ENCODE measurements at places on chromosomes 16 and 17.

DNA sequence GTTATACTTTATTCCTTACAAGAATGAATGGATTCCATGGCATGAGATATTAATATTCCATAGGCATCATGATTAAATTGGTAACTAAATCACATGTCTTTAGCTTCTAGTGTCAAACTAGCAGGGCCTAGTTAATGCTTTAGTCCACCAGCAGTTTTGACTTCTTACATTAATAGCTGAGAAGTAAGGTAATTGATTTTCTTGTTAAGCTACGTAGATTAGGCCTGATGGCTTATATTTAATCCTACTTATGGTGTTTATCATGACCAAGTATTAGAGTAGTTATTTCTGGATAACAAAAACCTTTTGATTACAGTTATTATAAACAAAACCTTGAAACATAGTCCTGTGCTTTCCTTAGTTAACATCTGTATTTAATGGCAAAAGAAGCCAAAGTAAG, 184.5 kb downstream of the TANC2 start:
- no peak for DNase-seq

DNA sequence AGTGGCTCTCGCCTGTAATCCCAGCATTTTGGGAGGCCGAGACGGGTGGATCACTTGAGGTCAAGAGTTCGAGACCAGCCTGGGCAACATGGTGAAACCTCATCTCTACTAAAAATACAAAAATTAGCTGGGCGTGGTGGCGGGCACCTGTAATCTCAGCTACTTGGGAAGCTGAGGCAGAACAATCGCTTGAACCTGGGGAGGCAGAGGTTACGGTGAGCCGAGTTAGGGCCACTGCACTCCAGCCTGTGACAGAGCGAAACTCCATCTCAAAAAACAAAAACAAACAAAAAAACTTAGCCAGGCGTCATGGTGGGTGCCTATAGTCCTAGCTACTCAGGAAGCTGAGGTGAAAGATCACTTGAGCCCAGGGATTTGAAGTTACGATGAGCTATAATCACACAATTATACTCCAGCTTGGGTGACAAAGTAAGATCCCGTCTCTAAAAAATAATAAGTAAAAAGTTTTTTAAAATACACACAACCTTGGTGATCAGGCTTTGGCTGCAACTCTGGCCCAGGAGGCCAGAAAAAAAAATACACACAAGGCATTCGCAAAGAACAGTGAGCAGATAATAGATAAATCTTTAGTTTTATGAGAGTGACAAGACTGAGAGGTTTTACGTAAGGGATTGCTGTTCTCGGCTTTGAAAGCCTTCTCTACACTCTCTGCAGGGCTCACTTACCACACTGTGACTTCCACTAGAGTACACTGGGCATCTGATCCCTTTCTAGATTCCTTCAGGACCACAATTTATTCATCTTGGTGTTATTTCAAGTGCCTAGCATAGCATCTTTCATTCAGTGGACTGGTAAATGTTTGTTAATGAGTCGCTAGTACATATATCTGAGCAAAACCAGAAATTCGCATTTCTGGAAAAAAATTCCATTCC, 5.9 kb downstream of the GSPT1 start:
- DNase-seq: no peak

- no peak for DNase-seq
These were observed 44.3 kb downstream of the LCMT1 start for GRCh38 chr16:25155553-25156460.

GRCh38 chr17:48357779-48358602, 72.0 kb downstream of the SKAP1 start:
- DNase-seq: no peak

DNA sequence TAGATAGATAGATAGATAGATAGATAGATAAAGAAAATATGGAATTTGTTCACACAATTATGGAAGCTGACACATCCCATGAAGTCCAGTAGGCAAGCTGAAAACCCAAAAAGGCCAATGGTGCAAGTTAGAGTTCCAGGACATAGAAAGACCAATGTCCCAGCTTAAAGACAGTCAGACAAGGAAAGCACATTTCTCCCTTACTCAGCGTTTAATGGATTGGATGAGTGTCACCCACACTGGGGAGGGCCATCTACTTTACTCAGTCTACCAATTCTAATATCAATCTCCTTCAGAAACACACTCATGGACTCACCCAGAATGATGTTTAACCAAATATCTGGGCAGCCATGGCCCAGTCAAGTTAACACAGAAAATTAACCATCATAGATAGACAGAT, 327.7 kb upstream of the CDH11 start:
- no peak for DNase-seq

DNA sequence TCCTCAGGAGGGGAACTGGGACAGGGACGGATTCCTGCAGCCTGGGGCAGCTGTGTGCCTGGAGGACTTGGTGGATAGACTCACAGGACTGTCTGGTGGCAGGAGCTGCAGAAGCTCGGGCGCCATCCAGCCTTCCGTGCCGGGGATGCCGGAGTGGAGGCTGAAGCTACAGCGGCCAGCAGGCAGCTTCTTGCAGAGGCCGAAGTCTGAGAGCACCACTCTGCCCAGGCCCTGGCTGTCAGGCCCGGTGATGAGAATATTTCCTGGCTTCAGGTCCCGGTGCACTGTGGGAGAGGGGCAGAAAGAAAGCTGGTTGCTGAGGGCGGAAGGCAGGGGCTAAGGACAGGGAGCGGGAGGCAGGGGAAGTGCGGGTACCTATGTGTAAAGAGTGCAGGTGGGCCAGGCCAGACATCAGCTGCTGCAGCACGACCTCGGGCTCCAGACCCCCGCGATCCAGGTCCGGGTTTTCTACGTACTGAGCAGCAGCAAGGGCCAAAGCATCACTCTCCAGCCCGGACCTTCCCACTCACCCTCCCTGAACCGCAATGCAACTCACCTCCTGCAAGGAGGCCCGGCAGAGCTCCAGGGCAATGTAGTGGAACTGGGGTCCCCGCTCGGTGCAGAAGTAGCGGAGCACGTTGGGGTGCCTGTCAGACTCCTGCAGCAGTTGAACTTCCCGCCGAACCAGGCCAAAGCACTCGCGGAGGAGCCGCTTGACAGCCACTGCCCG, 16.1 kb downstream of the PLK1 start:
- DNase-seq: no peak

DNA sequence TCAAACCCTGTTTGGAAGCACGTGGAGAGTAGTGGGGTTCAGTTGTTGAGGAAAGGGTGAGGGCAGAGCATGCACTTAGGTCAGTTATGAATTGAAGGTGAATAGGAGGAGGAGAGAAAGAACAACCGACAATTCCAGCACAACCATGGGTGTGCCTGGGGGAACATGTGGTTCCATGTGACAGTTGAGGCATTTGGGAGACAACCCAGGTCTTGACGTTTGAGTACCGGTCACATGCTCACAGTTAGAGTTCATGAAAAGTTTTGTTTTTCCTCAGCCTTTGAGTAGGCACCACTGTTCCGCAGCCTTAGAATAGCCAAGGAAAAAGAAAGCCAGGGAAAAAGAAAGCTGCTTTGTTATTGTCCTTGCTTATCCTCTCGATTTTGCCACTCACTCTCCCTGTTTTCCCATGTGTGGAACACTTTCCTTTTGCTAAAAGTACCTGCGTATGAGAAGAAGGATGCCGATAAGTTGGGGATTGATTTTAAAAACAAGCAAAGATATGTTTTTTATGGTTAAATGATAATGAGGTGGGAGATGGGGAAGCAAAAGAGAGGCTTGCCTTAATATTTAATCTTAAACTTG, 25.6 kb upstream of the ABCC11 start:
- DNase-seq: no peak

GRCh38 chr17:2723997-2724783, 12.6 kb upstream of the CLUH start:
- no peak for DNase-seq

GRCh38 chr16:12025472-12025871, 48.9 kb downstream of the SNX29 start:
- no peak for DNase-seq

- peak; percentile 19 for DNase-seq
These were observed 118.5 kb downstream of the C16orf78 start for GRCh38 chr16:49491771-49492761.

- DNase-seq: no peak
These were observed 168.4 kb downstream of the ENGASE start for GRCh38 chr17:79242873-79243602.

- no peak for DNase-seq
These were observed 3.0 kb downstream of the PIPOX start for GRCh38 chr17:29045734-29046472.

- DNase-seq: no peak
These were observed 34.0 kb downstream of the RAB11FIP4 start for GRCh38 chr17:31425282-31426040.

DNA sequence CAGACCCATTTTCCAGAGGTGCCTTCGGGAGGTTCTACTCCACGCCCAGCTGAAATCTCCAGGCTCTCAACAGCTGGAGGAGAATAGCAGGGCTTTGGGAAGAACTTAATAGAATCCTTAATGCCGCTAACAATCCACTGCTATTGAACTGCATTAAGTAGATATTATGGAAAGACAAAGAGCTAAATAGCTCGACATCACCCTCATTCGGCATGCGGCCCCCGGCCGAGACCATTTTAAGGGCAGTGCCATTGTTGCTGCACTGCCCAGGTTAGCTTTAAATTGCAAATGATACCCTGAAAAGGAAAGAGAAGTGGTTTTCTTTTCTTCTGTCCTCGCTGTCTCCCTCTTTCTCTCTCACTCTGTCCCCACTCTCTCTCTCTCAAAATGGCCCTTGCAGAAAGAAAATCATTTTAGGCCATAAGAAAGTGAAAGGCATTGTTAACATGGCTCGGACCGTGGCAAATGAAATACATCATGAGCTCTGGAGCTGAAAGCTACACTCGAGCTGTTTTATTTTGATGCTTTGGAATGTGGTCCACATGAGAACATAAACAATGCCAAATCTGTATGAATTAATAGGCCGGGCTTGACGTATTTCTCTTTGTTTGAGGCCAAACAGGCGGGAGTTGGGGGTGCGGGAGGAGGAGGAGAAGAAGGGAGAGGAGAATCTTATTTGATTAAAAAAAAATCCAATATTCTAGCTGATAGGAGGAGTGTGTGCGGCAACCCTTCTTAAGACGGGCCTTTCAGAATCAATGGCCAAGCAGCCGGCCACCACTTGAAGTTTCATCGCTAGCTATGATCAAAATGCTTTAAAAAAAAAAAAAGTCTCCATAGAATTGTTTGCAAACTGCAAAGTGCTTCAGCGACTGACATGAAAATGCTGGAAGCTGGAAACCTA, 298.8 kb upstream of the IRX3 start:
- DNase-seq: no peak

DNA sequence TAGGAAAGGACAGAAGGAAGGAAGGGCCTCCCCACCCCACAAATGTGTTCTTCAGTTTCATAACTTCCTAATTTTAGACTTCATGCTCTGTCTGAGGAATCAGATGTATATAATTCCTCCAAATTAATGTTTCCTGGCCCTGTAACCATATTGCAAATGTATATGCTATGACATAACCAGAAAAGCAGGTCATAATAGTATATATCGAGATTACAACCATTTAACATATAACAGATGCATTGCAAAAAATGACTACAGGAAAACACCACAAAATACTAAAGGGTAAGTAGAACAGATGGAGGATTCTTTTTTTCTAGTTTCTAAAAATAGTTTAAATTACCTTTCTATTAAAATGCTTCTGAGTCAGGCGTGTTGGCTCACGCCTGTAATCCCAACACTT, 3.1 kb upstream of the EXOC7 start:
- no peak for DNase-seq

DNA sequence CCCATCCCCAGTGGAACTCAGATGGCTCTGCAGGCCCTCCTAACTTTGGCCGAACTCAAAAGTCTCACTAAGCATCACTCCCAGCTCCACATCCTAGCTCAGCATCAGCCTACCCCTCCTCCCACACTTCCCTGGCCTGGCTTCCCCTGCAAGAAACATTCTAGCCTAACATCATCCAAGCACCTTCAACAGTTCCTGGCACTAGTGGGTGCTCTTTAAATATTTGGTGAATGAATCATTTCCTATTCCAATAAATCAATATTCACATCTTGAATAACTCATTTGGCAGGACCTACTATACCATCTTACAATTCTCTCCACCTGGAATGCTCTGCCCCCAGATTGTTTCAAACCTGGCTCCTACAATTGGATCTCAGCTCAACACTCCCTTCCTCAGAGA, 11.0 kb upstream of the BBS2 start:
- DNase-seq: no peak

DNA sequence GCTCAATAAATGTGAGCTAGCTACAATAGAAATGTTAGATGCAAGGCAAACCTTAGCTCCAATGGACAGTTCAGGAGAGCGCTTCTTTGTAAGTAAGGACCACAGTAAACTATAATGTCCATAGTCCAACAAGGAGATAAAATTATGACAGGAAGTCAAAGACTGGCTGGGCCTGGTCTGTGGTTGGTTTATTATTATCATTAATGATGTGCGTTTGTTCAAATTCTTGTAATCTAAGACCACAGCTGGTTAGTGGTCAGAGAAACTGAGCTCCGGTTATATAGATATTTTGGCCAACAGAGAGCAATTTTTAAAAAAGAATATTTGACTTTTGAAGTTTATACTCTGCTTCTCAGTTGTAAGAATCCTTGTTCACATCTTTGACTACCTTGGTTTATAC, 4.7 kb upstream of the CMTM2 start:
- no peak for DNase-seq

DNA sequence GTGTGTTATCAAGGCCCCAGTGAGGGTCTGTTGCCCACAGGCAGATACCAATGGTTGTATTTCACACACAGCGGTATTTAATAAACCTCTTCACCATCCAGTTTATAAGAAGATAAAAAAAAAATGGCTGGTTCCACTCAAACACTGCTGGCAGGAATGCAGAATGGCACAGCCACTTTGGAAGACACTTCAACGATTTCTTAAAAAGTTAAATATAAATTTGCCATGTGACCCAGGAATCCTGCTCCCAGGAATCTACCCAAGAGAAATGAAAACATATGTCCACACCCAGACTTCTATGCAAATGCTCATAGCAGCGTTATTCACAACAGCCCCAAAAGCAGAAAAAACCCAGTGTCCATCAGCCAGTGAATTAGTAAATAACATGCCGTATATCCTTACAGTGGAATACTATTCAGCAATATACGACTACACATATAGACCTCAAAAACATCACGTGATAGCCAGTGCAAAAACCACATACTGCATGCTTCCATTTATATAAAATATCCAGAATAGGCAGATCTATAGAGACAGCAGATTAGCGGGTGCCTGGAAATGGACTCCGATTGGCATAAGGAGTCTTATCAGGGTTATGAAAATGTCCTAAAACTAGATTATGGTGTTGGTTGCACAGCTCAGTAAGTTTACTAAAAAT, 38.7 kb downstream of the XYLT1 start:
- DNase-seq: no peak

DNA sequence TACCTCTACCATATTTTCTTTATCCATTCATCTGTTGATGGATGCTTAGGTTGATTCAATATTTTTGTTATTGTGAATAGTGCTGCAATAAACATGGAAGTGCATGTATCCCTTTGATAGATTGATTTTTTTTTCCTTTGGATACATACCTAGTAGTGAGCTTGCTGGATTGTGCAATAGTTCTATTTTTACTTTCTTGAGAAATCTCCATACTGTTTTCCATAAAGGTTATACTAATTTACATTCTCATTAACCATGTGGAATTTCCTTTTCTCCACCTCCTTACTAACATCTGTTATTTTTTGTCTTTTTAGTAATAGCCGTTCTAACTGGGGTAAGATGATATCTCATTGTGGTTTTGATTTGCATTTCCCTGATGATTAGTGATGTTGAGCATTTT, 124.6 kb upstream of the TOX3 start:
- DNase-seq: no peak

GRCh38 chr17:55785181-55785580, 34.3 kb downstream of the PCTP start:
- no peak for DNase-seq

Data from CD4-positive, alpha-beta T cell treated with Interleukin-10 for 1 hour (primary cell).